Esophagus muscularis mucosa (tissue), 4 donors: ENCODE measurements at places on chromosomes 6 and 20. TPM values are rescaled to one million over a fixed set of nuclear protein-coding genes. Genes with fewer than 3 reads are reported as not detected.

DNA sequence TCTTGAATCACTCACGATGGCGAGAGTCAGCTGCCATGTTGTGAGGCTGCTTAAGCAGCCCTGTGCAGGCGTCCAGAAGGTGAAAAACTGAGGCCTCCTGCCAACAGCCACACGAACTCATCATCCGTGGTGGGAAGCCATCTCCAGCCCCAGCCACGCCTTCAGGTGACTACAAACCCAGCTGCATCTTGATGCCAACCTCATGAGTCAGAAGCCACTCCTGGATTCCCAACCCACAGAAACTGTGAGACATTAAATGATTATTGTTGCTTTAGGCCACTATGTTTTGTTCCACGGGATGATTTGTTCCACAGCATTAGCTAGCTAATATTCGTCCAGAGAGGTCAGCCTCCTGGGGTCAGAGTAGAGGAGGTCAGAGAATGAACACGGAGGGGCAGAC, 80.5 kb downstream of the SNX5 start:
- no peak for DNase-seq

DNA sequence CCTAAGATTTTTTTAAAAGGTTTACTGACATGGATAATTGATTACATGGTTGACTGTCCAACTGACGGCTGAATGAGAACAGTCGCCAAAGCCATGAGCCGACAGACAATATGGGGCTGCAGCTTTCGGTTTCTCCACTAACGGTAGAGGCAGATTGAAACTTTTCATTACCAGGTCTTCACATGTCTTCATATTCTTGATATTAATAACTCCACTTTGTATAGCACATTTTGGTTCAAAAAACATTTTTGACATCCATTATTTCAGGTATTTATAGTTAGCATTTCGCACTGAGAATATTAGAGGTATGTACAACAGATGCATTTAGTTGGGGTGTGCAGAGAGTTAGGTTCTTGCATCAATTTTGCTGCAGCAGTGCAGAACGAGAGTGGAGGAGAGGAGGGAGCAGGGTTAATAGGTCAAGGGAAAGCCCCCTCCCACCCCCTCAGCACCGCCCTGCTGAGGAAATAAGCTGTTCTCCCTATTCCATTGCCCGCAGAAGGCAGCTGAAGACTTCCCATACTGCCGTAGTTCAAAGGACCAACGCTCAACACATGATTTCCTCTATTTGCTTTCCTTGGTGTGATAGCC, 73.6 kb upstream of the ADTRP start:
- DNase-seq, result no peak

GRCh38 chr6:130393306-130393705, 27.5 kb downstream of the TMEM200A start:
- no peak for DNase-seq

DNA sequence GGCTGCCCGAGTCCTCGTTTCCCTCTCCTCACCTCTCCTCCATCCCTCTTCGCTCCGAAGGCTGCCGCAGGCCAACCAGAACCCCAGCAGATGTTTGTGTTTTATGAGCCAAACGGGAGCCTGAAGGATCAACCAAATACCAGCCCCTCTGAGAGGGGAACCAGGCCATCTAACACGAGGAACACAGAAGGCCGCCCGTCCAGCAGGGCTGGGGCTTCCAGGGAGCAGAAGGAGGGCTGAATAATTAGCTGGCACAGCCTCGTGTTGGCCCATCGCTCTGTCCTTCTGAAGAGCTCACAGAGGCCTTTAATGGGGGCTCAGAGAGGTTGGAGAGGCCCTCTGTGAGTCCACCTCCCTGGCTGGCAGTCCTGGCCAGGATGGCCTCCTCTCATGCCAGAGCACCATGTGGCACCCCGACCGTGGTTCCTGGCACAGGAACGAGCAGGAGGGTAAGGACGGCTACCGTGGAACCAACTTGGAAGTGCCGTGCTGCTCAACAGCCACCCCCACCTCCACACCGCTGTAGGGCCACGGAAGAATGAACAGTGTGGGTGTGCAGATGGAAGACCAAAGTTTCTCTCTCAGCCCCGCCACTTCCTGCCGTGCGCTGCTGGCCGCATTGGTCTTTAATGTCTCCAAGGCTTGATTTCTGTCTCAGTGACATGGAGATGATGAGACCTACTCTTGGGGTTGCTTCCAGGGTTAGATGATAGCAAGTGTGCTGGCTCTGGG, 155.2 kb downstream of the SCML4 start:
- no peak for DNase-seq

DNA sequence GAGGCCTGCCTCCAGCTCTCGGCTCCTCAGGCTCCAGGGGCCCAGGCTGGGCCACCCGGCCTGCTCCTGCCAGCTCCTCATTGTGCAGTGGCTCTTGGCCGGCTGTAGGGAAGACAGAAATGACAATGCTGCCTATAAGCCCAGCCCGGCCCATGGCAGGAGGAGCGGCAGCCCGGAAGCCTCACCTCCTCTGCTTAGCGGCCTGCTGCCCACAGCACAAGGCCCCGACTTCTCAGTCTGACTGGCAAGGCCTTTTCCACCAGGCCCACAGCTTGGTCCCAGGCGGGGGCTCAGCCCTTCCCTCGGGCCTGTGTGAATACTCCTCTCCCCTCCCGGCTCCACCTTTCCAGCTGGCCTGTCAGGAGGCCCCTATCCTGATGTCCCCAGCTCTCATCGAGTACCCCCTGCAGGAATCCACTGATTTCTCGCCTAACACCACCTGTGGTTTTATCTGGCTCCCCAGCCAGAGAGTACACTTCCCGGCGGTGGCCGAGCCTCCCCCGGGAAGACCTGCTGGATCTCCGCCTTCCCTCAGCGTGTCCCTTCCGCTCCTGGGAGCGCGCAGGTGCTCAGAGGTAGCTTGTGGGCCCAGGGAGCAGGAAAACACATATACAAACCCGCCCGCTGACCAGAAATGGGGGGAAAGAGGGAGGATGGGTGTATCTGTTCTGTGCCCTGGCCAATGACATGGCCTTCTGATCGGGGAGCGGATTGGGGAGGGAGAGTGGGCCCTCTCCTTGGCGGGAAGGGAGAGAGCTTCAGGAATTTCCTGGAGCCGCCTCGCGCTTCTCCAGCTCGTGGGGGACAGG, 963 bp downstream of the DDRGK1 start:
- no peak for DNase-seq

Gene C6orf141
- total RNA-seq, result 1.4 TPM

- DNase-seq, result no peak
These were observed 17.8 kb downstream of the MAP3K5 start for GRCh38 chr6:136774228-136775041.

DNA sequence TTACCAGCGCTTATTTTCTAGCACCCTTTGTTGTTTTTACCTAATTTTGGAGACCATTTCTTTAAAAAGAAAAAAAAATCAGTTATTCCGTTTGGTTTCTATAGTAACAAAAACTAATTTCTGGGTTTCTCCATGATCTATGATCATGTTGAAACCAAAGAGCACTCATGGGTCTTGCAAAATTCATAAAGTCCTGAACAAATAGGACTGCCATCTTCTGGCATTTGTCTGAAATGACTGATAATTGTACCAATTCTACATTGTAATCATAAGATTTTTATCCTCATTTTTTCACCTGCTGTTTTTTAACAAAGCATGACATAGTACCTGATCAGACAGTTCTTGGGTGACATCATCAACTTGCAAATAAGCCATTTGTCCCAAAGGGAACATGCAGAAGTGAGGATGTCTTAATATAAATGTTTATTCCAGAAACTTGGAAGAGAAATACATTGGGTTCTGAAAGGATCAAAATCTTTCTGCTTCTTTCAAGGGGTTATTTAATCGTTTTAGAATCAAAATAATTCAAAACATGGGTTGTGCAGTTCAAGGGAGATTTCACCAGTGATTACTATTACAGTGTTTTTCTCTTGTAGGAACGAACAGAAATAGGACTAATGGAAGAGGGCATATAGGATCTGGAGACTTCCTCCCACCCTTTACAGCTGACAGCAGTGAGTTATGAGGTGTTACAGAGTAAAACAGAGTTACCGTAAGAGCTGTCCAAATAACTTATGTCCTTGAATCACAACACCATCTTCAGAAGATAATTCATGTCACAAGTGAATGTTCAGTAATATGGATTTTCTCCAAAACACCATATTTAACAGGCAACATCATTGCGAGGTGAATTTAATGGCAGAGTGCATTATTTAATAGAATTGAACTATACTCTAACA, 87.1 kb upstream of the GJE1 start:
- DNase-seq, result no peak

Gene SCUBE3
- 3.3 TPM for total RNA-seq

- no peak for DNase-seq
These were observed 7.9 kb downstream of the EXOC2 start for GRCh38 chr6:684831-685636.

Gene KCNK17
- total RNA-seq, result not detected

DNA sequence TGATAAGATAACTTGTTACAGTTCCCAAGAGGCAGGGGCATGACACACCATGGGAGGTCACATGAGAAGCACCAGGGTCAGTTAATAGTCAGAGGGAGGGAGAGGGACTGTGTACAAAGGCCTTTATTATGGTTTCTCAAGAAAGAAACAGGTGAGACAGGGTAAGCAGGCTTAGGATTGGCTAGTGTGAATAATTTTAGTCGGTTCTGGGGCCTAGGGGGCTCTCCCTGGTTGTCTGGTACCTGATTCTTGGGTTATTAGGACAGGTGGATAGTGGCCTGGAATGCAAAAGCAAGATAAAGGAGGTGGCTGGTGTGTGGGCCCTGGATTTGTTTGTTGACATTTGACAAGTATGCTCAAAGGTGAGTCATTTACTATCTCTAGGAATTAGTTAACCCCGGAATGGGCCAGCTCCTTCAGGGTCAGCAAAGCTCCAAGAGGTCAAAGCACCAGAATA, 49.4 kb upstream of the MCUR1 start:
- no peak for DNase-seq

- peak; percentile 88 for DNase-seq
These were observed 12.8 kb upstream of the SPO11 start for GRCh38 chr20:57316795-57317201.

- DNase-seq, result no peak
These were observed 674.5 kb downstream of the PRKN start for GRCh38 chr6:162053084-162053483.

DNA sequence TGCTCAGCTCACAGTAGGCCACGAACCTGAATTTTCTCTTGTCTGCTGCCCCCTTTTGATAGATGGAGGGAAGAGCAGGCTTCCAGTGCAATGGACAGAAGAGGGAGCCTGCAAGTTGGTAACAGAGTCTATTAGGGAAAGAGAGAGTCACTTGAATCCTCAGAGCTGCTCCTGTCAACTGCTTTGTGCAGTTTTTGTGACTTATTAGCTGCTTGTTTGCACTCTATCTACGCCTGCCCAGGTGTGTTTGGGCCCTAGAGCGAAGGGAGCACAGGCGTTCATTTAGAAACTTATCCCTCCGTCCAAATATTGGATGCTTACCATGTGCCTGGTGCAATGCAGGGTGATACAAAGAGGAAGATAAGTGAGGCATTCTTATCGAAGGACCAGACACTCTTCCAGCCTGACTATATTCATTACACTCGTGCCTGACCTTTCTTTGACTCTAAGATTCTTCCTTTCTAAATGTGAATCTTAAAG, 11.6 kb upstream of the SLC2A12 start:
- DNase-seq, result no peak

Gene EGFL8
- total RNA-seq, result 18.7 TPM

GRCh38 chr6:11535801-11536230, 1.7 kb upstream of the TMEM170B start:
- DNase-seq, result no peak

DNA sequence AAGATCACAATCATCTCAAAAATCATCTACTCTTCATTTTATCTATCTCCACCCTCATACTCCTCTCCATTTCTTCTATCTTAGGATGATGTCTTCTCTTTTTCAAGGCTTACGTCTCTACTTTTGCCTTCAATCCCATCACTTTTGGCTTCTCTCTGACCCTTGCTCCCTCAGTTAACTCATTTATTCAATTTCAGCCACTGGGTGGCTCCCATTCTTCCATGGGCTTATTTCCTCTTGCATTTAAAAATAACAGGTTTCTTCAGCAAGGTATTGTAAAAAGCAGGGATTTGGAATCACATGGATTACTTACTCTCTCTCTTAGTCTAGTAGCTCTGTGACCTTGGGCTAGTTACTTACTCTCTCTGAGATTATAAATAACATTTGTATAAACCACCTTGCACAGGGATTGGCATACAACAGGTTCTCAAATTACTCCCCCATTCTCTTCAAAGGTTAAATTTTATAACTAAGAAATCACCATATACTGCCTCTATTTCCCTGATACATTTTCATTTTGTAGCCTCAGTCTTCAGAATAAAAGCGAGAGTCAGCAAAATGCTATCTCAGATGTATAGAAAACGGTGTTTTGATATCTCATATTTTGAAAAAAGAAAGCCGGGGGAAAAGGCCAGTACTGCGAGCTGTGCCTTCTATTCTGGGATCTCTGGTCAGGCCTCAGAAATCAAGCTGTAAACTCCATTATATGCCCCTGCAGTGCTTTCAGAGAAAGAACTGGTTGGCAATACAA, 5.5 kb downstream of the ZSCAN12 start:
- DNase-seq, result no peak

Gene PRSS16
- not detected for total RNA-seq

GRCh38 chr6:105795913-105796517, 290.1 kb upstream of the PRDM1 start:
- no peak for DNase-seq

DNA sequence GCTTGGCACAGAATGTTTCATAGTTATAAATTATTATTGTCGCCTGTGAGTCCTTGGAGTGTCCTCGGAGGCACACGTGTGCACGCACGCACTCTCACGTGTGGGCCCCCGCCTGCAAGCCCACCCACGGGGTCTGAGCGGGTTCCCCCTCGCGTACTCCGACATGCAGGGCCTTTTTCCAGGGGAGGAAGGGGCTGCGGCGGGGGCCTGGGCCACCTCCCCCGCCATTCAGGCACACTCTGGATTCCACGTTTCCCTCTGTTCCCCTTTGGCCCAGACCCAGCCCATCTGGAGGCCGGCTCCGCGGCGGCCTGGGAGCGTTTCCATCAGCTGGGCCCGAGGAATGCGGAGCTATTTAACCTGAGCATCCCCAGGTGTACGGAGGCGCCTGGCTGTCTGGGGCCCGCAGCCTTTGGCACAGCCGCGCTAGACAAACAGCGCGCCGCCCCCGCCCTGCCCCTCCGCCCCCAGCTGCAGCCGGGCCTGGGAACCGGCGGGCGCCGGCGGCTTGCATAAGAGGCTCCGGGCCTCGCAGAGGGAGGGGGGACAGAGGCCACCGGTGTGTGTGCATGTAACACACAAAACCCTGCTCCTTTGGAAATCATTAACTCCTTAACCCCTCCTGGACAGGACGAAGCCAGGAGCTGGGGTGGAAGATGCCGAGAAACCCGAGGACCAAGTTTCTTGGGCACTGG, 3.3 kb downstream of the ID1 start:
- DNase-seq, result no peak

- DNase-seq, result no peak
These were observed 67.9 kb upstream of the RNF24 start for GRCh38 chr20:4083098-4083865.

GRCh38 chr6:170005665-170006064, 254.2 kb downstream of the ERMARD start:
- no peak for DNase-seq
